ENCODE measurements at places on chromosomes 7 and 10.
A peak's percentile ranks its signal among the peaks of the same experiment; 100 is the strongest.

- DNase-seq: peak; percentile 83
These were observed 53.6 kb downstream of the SEC61G start for GRCh38 chr7:54705436-54705835.

DNA sequence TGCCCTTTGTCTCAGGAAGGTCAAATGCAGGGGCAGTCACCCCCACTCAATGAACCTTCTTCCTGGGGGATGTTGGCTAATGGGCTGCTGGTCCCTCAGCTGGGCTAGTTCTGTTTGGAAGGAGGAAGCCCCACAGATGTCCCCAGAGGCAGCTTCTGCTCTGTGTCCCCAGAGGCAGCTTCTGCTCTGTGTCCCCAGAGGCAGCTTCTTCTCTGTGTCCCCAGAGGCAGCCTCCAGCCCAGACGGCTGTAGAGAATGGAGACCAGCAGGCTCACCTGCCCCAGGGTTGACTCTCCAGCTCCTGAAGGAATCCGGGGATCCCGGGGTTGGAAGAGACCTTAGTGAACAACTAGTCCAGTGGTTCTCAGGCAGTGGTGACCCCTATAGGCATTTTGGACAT, 62.5 kb upstream of the LEP start:
- DNase-seq: no peak

DNA sequence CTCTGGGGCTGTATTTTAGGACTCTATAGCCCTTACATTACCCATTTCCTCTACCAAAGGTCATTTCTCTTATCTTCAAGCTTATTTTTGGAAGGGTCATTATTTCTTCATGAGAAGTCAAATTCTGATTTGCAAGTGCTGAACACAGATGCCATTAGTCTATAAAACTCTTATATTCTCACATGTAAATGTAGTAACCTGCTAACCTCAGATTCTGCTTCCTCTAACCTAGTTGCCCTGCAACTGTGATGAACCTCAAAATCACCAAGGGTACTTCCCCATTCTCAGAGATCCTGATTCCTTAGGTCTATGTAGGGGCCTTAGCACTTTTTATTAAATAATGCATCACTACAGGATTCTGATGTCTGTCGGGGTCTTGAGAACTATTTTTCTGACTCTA, 6.3 kb downstream of the FAS start:
- DNase-seq: no peak

GRCh38 chr10:7787857-7788638, at the start of the genes ATP5F1C and KIN:
Gene ATP5F1C (plus strand): TSS chr10:7788177. CDS start chr10:7788208, 31 bp downstream.
Gene KIN (minus strand): TSS chr10:7787993. CDS start chr10:7787933, 60 bp downstream.
- peak; percentile 95 for DNase-seq

DNA sequence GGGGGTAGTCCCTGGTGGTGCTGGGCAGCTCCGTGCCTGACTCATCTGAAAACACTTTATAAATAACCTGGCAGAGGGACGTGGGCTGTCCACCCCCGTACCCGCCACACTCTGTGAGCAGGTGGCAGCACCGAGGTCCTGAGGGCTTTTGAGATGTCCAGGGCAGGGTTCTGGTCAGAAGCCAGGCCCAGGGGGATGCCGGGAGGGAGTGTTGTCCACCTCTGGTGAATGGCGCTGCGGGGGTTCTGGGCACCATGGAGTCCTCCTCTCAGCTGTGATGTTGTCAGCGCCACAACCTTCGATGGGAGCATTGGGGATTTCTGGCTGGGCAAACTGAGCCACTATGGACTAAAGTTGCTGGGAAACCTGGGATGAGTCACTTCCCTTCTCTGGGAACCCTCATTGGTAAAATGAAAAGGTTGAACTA, 27.4 kb upstream of the GOLGA7B start:
- peak; percentile 26 for DNase-seq

GRCh38 chr7:93860261-93860660, 30.3 kb downstream of the TFPI2 start:
- DNase-seq: no peak

- peak; percentile 57 for DNase-seq
These were observed at the start of gene ACTA2 for GRCh38 chr10:88952647-88953111. Gene ACTA2 (minus strand): TSS chr10:88952773. CDS start chr10:88948930, 3,843 bp downstream.

DNA sequence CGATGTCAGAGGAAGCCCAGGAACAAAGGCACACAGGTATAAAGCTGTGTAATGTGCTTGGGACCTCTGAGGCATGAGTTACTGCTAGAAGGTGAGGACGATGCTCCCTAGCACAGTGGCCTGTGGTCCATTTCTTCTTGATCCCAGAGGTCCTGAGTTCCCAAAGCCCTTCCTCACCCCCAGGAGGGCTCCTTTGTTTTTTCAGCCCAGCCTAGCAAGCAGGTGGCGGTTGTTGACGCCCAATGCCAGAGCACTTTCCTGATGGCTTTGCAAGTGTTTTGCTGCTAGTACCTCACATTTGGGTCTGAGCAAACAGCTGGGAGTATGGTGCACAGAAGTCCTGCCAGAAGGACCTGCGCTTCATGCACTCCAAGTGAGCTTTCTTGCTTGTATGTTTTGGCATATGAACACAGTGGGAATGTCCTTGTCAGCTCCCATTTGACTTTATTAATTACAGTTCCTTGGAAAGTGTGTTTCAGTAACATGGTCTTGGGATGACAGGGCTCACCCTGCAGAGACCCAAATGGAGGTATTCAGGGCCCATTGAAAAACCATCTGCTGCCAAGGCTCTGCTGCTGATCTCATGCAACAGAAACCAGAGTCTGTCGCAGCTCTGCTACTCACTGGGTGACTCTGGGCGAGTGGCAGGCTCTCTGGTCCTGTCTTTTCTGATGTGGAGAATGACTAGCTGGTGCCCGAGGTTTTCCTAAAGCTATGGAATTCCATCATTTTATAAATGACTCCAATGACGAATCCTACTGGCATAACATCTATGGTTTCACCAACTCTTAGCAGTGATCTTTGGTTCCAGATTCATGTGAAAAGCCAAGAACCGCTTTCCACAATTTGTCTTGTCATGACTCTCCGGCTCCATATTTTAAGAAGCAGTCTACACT, 134.9 kb downstream of the ARID5B start:
- DNase-seq: peak; percentile 59

GRCh38 chr7:106109521-106110237, 2.4 kb downstream of the SYPL1 start:
- no peak for DNase-seq

- peak; percentile 74 for DNase-seq
These were observed 126.5 kb downstream of the HIPK2 start for GRCh38 chr7:139651308-139651707.

DNA sequence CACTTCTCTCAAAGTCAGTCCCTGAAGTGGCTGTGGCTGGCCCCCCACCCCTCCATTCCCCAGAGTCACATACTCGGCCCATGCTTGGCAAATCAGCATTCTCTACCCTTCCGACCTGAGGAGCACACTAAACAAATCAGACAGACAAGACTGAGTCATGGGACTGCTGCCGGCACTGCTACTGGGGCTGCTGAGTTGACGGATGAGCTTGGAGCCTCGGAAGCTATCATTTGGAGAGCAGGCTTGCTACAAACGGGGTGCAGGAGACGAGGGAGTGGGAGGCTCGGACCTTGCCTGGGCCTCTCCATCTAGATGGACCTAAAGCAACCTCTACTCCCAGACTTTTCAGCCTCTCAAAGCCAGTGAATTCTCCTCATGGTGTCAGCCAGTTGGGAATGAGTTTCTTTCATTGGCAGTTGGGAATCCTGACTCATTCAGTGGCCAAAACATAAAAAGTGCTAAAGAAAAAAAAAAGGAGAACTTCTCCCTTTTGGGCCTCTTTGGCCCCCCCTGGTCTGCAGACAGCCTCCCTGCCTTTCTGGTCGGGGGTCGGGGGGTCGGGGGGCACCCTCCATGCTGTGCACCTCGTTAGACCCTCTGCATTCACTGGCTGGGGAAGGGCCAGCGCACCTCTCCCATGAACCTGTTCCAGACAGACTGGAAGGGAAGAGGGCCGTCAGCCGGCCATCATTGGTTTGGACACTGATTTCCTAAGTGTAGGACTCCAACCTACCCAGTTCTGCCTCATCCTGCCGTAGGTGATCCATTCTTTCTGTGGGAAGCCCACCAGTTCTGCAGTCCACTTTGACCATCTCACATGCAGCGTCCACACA, 52.3 kb upstream of the COL13A1 start:
- DNase-seq: peak; percentile 40

GRCh38 chr10:97019213-97019844, 166.4 kb downstream of the SLIT1 start:
- no peak for DNase-seq

- DNase-seq: peak; percentile 55
These were observed 1189.5 kb downstream of the GATA3 start for GRCh38 chr10:9243941-9244411.

DNA sequence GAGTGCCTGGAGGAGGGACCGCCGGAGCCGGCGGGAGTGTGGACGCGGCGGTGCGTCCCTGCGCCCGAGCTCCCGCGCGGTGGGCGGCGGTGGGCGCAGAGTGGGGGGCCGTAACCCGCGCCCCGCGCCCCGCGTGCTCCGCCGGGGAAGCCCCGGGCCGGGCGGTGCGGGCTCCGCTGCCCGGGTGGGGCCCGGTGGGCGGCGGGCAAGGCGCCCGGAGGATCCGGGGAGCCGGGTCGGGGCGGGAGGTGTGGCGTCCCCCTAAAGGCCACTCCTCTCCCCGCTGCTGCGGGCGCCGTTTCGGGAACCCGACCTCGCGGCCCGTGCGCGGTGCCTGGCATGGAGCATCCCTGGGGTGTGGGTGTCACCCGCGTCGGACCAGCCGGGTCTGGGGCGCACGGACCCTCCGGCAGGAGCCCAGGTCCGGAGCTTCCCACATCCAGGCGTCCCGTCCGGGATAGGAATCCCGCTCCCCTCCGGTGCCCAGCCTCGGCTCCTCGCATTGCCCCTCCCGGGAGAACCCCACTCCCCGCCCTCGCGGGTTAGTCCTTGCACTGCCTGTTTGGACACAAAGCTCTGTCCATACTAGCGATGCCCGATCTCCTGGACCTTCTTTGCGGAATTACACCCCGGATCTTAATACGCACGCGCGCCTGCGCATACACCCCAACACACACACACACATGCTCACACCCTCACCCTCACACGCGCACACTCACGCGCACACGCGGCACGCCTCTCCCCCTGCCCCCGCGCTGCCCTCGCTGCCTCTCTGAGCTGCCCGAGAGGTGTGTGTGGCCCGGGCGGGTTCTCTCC, 723 bp downstream of the MTURN start:
- peak; percentile 67 for DNase-seq

DNA sequence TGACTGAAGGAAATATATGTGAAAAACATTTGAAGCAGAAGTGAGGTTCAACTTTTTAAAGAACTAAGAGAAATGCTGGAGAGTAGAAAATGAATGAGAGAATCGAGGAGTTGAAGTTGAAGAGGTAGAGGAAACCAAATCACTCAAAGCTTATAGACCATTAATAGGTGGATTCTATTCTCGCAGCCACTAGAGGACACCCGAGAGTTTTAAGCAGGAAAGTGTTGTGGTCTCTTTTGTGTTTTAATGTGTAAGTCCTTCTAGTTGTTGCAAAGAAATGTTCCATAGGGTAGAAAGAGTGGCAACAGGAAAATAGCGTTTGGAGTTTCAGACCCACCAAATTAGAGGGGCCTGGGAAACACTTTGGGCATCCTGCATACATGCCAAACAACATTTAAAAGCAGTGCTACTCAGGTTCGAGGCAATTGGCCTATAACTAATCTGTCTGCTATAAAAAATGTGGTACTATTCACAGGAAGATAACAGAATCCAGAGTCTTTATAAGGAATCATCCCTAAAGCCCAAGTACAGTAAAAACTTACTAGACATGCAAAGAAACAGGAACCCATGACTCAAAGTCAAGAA, 75.3 kb upstream of the TAS2R16 start:
- no peak for DNase-seq

GRCh38 chr10:110436554-110437350, 61.0 kb upstream of the DUSP5 start:
- DNase-seq: no peak

DNA sequence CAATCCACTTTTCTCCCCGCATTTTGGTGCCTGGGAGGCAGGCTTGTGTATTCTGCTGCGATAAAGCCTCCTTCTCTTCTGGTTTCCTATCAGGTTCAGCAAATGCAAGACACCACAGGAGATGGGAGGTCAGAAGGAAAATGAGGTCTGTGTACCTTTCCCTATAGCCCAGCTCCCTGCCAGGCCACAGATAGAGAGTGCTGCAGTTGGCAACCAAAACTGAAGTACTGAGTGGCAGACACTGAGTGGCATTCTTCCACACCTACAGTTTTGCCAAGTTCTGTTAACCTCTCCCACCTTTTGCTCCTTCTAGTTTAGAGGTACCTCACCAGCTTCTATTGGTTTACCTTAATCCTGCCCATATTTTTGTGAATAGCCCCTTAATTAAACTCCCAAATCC, 948.4 kb downstream of the SORCS1 start:
- DNase-seq: no peak

DNA sequence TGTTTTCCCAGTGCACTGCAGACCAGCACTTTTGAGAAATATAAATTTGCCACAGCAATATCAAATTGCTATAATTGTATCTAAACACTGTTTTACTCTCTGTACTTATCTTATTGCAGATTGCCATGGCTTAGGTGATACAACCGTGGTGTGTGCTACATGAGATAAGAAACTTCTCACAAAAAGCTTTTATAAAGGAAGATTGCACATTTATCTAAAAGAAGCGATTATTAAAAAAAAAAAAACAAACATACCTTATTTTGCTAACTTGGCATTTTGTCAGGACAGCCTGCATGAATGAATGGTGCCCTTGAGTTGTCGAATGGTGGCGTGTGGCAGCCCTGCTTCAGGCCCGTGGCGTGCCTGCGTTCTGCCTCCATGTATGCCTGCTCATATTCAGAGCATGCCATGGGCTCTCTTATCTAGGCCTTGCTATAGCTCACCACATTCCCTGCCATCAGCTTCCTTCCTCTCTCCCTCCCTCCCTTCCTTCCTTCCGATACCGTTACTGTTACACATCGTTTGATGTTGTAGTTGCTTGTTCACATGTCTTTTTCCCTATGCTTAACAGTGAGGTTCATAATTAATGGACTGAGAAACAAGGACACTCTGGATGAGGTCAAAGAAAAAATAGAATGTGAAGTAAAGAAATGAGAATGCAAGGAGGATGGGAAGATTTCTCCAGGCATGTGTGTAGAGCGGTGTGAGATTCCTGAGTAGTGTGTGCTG, 34.9 kb downstream of the PRKAR2B start:
- no peak for DNase-seq

DNA sequence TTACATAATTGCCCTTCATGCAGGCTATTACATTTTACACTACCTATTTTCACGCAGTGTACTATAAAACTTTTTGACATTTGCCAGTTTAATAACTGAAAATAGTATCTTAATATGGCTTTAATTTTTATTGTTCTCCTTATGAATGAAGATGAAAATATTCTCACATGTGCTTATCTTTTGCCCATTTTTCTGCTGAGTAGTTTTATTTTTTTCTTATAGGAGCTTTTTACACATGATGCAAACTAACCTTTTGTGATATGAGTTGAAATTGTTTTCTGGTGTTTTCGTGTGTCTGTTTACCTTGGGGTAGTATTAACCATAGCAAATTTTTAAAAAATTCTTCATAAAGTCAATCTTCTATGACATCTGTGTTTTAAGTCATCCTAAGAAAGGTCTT, 26.3 kb downstream of the OR9A2 start:
- no peak for DNase-seq

GRCh38 chr10:4246881-4247358, 461.9 kb upstream of the KLF6 start:
- DNase-seq: peak; percentile 95

DNA sequence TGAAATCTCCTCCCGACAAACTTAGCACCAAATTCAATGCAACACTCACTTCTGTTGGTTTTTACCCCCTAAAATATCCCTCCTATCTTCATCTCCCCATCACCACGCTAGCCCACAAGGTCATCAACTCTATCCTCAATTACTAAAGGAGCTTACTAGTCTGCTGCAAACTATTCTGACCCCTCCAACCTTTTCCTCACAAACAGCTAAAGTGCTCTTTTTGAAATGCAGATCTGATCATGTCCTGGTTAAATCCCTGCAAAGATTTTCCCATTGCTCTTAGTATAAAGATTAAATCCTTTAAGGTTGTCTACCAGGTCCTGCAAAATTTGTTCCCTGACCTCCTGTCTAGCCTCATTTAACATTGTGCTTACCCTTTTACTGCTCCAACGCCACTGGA, 8.6 kb downstream of the SGCE start:
- no peak for DNase-seq

Data from RPMI7951 (cell line).